ENCODE measurements at places on chromosomes 1 and 21. TPM values are rescaled to one million over a fixed set of nuclear protein-coding genes. Genes with fewer than 3 reads are reported as not detected.

Gene FAM72D
- 0.25 TPM for polyA plus RNA-seq

Gene HSD3B2
- polyA plus RNA-seq: not detected

Gene SPRR2B
- not detected for polyA plus RNA-seq

Gene ELOVL1
- 108 TPM for polyA plus RNA-seq

Gene TAS1R1
- polyA plus RNA-seq: 0.06 TPM

- no peak for DNase-seq
Measured at GRCh38 chr1:21866707-21867043, 54.6 kb downstream of the LDLRAD2 start.

DNA sequence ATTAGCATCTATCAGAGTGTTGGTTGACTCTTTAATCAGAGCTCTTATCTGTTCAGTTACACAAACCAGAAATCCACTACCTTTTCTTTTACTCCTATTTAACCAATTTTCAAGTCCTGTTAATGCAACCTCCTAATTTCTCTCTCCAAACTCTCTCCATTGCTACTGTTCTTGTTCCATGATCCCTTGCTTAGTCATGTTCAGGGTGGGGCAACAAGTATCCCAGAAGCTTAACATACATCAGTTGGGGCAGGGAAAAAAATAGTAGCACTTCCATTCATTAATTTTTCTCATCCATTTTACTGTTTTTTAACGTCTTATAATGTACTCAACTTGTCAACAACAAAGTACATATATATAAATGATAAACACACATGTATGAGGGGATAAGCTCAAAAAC is 111.2 kb upstream of the LBR start:
- DNase-seq: no peak

DNA sequence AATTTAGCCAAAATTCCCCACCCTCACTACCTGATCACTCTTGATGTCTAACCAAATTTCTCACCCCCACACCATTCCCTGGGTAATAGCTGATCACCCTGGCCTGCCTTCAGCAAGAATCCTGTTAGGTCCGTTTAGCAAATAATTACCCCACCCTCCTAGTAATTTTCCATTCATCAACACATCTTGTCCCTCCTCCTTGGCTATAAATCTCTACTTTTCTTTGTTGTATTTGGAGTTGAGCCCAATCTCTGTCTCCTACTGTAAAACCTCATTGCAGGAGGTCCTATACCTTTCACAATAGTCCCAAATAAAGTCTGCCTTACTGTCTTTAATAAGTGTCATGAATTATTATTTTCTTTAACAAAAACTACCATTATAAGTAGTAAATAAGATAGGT is 6.9 kb upstream of the PRKAA2 start:
- DNase-seq: no peak

GRCh38 chr21:38277501-38278131 is 20.8 kb downstream of the KCNJ15 start:
- DNase-seq: no peak

DNA sequence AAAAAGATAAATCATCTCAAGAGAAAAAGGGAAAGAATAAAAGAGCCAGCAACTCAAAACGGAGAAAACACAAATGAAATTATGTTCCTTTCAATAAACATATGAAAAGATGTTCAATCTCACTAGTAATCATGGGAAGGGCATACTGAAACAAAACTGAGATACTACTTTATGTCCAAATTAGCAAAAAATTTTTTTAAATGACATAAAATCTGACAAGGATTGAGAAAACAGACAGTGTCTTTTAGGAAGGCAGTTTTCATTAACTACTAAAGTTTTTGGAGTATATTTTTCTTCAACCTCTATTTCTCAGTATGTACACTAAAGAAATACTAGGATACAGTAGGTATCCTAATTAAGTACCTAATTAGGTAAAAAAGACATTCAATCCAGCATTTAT is 73.3 kb downstream of the ARID4B start:
- no peak for DNase-seq

DNA sequence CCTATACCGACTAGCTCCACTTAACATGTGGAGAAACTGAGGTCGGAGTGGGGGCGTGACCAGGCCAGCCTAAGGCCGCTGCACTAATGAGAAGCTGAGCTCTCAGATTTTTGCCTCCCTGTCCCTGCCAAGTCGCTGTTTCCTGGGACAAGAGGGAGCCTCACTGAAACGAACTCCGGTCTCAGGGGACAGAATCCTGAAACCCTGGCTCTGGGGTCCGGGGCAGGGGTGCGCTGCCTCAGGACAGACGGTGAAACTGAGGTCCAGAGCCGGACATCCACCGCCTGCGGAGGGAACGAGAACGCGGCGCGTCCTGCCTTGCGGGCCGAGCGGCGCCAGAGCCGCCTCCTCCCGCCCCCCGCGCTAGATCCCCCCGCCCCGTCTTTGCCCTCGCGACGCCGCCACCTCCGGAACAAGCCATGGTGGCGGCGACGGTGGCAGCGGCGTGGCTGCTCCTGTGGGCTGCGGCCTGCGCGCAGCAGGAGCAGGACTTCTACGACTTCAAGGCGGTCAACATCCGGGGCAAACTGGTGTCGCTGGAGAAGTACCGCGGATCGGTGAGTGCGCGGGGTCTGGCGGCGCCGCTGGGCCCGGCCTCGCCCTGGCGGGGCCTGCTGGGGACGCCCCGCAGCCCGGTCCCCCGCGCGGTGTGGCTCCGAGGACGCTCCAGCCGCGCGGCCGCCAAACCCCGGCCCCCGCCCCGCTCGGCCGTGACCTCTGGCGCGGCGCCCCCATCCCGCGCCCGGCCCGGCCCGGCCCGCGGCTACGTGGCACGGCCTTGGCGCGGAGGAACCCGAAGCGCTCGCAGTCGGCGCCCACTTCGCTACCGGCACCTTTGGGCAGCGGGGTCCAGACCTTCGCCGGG is at the start of gene GPX7:
Gene GPX7 (plus strand): TSS at position 381 of the 865 bp plus-strand sequence. CDS start 39 bp downstream, at position 420.
- no peak for DNase-seq

GRCh38 chr1:30721812-30722537 is 1.4 kb downstream of the MATN1 start:
- no peak for DNase-seq

DNA sequence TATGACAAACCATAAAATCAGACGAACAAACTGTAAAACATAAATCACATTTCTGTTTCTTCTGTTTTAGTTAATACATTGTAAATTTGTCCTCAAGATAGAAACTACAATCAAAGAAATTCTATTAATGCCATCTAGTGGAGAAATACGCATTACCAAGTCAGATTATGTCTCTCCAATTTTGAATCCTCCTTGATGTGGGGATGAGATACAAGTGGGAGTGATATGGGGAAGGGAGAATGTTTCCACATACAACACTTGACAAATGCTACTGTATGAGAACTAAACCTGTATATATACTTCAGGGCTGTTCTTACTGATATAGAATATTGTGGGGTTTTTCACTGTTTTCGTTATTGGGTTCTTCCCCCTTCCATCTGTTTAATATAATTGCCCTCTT is 2.6 kb downstream of the HFM1 start:
- DNase-seq: no peak

DNA sequence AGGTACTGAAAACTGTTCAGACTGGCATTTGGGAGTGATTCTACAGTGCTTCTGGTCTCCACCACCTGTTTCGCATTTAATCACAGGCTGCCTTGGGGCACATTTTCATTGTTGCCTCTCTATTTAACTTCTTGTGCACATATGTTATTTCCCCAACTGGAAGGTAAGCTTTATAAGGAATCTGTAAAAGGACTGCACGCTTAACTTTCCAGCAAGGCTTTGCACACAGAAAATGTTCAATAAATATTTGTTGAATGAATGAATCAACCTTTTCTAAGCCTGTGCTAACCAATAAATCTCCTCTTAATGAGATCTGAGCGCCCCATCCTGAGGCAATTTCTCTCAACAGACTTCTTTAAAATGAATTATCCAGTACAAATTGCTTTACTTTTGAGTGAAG is 84.3 kb upstream of the ARHGAP29 start:
- no peak for DNase-seq

- no peak for DNase-seq
Measured at GRCh38 chr21:14742119-14742518, 196.0 kb upstream of the SAMSN1 start.

DNA sequence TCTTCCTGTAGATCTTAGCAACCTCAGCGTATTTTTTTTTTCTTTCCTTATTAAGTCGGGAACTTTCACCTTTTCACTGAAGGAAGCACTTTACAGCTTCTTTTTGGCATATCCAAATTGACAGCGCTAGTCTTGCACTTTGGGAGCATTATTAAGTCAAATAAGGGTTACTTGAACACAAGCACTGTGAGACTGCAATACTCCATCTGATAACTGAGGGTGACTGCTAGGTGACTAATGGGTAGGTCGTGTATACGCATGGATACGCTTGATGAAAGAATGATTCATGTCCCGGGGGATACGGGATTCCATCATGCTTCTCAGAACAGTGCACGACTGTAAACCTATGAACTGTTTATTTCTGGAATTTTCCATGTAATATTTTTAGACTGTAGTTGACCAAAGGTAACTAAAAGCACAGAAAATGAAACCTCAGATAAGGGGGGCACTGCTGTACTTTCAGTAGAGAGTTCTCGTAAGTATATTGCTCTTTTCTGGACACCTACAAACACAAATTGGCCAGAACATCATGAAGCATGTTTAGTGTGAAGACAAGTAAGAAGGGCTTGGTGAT is 364.7 kb downstream of the SMYD3 start:
- no peak for DNase-seq

DNA sequence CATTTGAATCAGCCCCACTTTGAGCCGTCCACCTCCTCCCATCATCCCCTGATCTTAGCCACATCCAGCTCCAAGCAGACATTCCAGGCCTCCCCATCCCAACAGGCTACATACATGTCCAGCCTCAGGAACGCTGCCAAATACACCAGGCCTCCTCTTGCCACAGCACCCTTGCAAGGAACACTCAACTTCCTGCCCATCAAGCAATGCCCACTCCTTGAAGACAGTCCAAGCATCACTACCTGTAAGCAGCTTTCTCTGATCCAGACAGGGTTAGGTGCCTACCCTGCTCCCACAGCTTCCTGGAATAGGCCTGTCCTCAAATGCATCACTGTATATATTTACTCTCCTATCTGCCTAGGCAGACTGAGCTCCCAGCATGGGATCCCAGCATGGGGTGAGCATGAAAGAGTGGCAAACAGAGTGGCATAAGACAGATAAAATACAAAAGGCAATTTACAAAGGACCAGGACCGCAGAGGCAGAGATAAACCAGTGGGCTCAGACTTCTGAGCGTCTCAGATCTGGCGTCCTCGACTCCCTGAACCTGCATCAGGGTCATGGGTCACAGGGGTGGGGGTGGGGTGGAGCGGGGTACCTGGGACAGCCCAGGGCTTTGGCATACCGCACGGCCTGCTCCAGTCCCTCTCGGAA is 816 bp downstream of the HYI start:
- DNase-seq: no peak

DNA sequence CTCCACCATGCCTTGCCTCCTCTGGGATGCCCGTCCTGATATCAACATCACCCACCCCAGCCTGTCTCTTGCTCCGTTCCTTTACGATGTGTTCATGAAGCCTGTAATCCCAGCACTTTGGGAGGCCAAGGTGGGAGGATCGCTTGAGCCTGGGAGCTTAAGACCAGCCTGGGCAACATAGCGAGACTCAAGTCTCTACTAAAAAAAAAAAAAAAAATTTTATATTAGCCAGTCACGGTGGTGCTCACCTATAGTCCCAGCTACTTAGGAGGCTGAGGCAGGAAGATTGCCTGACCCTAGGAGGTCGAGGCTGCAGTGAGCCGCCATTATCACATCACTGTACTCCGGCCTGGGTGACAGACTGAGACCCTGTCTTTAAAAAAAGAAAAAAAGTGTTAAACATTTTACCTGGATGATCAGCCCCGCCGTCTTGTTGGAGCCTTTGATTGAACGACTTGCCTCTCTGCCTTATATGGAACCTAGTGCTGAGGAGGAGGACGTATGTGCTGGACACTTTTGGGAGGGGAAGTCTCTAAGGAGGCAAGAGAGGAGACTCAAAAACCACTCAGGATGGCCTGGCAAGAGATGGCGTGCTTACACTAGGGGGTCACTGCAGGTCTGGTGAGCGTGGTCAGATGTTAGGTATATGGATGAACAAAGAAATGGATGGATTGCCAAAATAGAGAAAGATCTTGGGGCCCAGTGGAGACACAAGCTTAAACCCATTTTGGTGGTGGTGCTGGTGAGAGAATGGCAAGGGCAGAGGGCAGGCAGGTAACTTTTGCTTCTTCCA is 80.5 kb upstream of the IFFO2 start:
- DNase-seq: no peak

- no peak for DNase-seq
Measured at GRCh38 chr1:44822981-44823451, 14.7 kb downstream of the BTBD19 start.

DNA sequence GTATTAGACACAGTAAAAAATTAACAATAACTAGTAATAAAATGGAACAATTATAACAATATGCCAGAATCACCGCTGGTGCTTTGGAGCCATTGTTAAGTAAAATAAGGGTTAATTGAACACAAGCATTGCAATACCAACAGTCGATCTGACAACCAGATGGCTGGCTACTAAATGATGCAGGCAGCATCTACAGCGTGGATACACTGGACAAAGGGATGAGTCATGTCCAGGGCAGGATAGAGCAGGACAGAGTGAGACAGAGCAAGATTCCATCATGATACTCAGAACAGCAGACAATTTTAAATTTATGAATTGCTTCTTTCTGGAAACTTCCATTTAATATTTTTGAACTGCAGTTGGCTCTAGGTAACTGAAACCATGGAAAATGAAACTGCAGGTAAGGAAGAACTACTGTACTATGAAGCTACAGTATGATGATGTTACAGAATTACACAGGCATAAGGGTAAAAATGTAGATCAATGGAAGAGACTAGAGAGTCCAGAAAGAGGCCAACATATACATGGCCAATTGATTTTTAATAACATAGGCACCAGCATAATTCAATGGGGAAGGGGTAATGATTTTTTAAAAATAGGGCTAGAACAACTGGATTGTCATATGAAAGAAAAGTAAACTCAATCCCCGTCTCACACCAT is 168.7 kb downstream of the RRAGC start:
- no peak for DNase-seq

GRCh38 chr1:169236143-169236542 is 129.7 kb downstream of the ATP1B1 start:
- no peak for DNase-seq

DNA sequence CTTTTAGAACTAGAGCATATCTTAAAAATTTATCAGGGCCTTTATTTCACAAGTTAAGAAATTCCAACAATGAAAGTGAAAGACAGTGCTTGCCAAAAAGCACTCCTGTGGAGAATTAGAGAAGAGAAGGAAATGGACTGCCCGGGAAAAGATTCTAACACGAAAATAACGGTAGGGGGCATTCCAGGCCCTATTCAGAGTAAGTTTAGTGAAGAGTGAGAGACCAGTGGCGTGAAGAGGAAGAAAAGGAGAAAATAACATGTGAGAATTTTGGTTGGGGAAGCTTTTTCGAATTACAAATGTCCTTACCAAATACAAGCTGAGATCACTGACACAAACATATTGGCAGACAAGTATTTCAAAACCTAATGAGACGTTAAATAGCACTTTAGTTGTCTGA is 38.4 kb upstream of the RBM34 start:
- no peak for DNase-seq

DNA sequence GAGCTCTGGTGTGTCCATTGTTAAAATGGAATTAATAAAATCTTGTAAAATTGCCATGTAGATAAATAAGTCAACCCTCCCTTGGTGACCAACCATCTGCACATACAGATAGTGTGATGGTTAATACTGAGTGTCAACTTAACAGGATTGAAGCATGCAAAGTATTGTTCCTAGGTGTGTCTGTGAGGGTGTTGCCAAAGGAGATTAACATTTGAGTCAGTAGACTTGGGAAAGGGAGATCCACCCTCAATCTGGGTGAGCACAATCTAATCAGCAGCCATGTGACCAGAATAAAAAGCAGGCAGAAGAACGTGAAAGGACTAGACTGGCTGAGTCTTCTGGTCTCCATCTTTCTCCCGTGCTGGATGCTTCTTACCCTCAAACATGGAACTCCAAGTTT is 174.8 kb downstream of the LTN1 start:
- no peak for DNase-seq
